ENCODE measurements at places on chromosomes 3 and 15.

DNA sequence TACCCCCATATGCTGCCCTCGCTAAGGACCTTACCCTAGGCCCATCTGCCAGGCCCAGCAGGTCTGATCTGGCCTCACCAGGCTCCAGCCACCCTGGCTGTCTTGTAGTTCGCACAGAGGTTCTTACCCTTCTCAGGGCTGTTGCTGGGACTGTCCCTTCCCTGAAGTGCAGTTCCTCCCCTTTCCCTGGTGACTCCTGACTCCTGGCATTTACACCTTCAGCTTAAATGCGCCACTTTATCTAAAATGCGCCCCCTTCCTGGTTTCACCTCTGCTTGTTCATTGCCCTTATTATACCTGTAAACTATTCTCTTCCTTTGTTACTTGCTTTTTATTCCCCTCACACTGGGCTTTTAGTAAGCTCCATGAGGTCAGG is 835 bp upstream of the TTLL3 start:
- DNase-seq = no peak

GRCh38 chr15:68337826-68338225 is 60.3 kb downstream of the FEM1B start:
- DNase-seq = no peak

DNA sequence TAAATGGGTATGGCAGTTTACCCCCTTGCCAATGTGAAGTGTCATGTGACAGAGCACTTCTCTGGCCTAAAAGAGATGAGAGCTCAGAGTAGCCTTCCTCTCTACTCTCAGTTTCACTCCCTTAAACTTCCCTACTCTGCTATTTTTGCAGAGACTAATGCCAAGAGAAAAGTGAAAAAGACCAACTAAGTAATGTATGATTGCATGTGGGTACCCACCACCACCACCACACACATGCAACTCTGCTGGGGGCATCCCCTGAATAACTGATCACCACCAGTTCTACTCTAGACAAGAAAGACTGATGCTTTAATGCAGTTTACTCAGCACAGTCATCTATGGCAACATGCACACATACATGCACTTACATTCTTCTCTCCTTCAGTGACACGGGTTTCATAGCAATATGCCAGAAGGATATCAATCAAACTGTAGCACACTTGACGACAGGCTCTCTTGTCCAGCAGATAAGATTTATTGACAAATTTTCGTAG is 31.3 kb downstream of the SHQ1 start:
- no peak for DNase-seq

GRCh38 chr3:67653425-67654098 is 850 bp downstream of the SUCLG2 start:
- no peak for DNase-seq

DNA sequence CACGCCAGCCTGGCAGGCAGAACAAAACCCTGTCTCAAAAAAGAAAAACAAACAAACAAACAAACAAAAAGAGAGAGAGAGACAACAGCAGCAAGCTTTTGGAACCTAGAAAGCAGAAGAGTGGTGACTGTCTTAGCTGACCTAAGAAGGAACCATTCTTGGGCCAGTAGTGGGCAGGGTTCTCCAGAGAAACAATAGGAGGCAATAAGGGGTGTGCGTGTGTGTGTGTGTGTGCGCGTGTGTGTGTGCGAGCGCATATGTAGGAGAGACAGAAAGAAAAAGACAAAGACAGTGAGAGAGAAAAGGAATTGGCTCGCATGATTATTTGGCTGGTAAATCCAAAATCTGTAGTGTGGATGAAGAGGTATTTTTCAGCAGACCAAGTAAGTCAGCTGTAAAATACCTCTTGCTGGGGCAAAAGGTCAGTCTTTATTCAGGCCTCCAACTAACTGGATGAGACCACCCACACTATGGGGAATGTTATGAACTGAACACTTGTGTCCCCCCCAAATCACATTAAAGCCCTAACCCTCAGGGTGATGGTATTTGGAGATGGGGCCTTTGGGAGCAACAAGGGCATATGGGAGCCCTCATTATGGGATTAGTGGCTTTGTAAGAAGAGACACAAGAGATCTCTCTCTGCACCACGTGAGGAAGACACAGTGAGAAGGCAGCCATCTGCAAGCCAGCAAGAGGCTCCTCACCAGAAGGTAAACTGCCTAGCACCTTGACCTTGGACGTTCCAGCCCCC is 15.1 kb upstream of the BLM start:
- DNase-seq = no peak

- no peak for DNase-seq
Measured at GRCh38 chr3:55545995-55546394, 58.9 kb upstream of the WNT5A start.

Data from stimulated activated CD4-positive, alpha-beta T cell treated with anti-CD3 and anti-CD28 coated beads, Interleukin-2, amount 100 ng/mL, for 4 hours (primary cell).